Nucleus accumbens (tissue), 56 donors: ENCODE measurements at places on chromosomes 2 and 18.

GRCh38 chr18:54220406-54220805 is 4.1 kb downstream of the MBD2 start:
- no peak for DNase-seq

DNA sequence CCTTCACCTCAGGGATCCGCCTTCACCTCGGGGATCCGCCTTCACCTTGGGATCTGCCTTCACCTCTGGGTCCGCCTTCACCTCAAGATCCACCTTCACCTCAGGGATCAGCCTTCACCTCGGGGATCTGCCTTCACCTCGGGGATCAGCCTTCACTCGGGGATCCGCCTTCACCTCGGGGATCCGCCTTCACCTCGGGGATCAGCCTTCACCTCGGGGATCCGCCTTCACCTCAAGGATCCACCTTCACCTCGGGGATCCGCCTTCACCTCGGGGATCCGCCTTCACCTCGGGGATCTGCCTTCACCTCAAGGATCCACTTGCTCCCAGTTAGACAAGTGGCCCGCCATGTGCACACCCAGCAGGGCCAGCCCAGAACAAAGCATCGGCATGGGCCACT is 7.3 kb downstream of the KIF1A start:
- DNase-seq: no peak

GRCh38 chr2:150470435-150470834 is 17.0 kb downstream of the RND3 start:
- DNase-seq: no peak

DNA sequence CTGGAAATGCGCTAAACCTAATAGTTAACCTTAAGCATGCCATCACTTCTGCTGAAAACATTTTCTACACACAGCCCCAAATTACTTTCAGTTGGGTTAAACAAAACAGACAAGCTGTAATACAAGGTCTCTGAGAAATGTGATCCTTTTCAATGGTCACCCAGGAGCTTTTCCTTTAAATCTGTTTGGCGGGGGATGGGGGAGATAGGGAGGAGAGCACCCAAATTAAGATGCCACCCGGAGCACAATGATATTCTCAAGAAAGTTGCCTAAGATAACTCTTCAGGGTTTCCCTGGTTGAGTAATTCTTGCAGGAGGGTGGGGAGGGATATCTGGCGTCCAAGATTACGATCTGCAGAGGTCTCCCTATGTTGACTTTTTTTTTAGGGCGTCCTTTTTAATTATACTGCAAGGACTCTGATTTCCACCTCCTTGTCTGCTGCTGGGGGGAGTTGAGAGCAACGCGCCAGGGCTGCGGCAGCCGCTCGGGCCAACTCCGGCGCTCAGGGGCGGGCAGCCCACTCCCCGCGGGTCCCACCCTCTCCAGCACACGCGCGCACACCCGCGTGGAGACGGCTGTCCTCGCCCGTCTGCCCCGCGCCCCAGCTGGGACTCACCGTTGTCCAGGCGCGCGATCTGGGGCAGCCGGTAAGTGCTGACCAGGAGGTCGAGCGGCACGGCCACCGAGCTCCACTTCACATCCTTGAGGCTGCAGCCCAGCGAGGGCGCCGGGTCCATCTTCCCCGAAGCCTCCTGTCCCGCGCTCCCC is 807 bp downstream of the GAREM1 start:
- peak; percentile 48 for DNase-seq

DNA sequence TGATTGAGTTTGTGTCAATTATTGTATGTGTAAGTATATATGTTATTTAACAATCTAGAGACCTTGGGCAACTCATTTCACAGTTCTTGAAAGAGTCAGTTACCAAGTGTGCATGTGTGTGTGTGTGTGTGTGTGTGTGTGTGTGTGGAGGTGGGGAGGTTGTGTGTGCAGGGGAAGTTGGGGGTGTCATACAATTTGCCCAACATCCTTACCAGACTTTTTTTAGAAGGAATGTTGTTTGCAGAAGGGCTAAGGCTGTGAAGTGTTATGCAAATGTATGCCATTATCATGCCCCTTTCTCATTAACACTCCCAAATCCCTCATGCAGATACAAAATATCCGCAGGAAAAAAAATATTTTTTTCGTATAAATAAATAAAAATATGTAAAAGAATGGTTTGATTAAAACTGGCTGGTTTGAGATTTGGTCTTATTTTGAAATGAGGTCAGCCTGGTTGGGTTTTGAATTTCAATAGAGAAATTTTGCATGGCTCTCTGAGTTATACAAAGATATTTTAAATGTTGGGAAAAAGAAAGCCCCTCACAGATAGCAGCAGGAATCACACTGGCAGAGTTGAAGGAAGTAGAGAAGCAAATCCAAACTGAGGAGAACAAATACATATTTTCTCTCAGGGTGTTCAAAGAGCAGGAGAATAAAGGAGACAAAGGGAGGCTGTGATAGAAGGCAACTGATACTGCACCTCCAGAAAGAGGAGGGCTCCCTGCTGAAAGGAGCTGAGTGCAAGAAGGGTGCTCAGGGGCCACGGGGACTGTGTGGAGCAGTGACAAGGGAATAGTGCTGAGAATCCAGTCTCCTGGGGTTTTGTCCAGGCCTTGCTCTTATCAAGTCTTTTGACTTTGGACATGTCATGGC is 1365.5 kb upstream of the CELF4 start:
- DNase-seq: no peak

DNA sequence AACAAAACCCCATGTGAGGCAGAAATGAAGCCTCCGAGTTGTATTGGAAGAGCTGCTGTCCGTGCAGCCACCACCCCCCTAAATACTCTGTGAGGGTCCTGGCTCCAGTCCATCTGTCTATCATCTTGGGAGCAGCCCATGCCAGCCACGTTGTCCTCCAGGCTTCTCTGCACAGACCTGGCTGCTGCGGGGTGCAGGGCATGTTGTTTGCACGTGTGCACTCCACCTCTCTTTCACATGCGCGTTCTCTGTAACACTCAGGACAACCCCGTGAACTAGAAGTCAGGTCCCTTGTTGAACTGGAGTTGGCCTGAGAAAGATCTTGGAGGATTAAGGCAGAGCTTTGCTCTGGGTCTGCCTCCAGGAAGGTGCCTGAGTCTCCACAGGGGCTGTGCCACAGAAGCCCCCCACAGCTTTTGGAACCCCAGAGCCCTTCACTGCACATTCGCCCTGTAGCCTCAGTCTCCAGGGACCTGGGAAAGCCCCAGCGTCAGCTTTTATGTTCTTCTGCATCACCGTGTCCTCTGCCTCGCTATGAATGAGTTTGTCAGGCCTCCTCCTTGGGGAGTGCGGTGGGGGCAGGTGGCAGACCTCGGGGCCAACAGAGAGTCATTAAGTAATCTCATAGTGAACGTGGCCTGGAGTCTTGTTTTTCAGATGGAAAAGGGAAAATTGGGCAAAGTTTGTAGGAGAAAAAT is 16.6 kb downstream of the RTP5 start:
- no peak for DNase-seq

DNA sequence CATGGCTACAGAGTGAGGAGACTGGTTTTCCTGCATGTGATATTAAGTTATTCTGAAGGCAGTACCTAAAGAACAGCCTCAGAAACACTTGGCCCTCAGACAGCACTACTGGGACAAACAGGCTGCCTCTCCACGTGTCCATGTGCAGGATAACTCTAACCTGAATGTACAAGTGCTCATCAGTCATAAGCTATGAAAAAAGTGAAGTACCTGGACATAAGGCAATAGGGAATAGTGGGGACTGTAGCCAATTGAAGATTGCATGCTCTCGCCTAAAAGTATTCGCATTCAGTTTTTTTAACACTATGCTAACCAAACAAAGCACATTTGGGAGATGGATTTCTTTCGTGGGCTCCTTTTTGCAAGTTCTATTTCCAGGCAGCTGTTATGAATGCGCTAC is 33.0 kb downstream of the SLC14A1 start:
- no peak for DNase-seq

GRCh38 chr2:230937362-230937761 is 12.3 kb upstream of the GPR55 start:
- DNase-seq: no peak

- DNase-seq: no peak
Measured at GRCh38 chr18:74019864-74020263, 127.8 kb downstream of the FBXO15 start.
